ENCODE measurements at places on chromosomes 3 and 15.

DNA sequence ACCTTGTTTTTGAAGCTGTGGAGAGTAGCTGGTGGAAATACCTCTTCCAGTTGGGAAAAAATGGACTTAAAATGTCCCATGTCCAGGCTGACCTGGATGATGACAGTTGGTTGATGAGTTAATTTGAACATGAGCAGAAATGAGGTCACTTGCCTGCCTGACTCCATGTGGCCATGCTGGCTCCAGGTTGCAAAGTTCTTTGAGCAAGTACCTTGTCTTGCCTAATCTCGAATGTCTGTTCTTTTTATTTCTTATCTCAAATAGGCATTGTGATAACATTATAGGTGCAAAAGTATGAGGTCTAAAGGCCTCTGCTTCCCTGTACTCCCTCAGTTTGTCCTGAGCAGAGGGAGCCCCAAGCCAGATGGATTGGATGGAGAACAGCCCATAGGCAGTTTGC, 9.0 kb downstream of the MAPKBP1 start:
- no peak for DNase-seq

GRCh38 chr3:140143367-140144069, 208.5 kb downstream of the CLSTN2 start:
- no peak for DNase-seq

- no peak for DNase-seq
Measured at GRCh38 chr3:186975726-186976125, 45.4 kb downstream of the ST6GAL1 start.

GRCh38 chr3:177358977-177359592, 161.8 kb upstream of the TBL1XR1 start:
- peak; percentile 49 for DNase-seq

- no peak for DNase-seq
Measured at GRCh38 chr3:31813197-31813596, 167.9 kb downstream of the OSBPL10 start.
